Stimulated activated CD4-positive, alpha-beta T cell treated with anti-CD3 and anti-CD28 coated beads, Interleukin-15, amount 100 ng/mL, for 24 hours (primary cell): ENCODE measurements at places on chromosomes 2 and 18.

- no peak for DNase-seq
Observed at GRCh38 chr2:14781142-14781541, 148.6 kb downstream of the LRATD1 start.

DNA sequence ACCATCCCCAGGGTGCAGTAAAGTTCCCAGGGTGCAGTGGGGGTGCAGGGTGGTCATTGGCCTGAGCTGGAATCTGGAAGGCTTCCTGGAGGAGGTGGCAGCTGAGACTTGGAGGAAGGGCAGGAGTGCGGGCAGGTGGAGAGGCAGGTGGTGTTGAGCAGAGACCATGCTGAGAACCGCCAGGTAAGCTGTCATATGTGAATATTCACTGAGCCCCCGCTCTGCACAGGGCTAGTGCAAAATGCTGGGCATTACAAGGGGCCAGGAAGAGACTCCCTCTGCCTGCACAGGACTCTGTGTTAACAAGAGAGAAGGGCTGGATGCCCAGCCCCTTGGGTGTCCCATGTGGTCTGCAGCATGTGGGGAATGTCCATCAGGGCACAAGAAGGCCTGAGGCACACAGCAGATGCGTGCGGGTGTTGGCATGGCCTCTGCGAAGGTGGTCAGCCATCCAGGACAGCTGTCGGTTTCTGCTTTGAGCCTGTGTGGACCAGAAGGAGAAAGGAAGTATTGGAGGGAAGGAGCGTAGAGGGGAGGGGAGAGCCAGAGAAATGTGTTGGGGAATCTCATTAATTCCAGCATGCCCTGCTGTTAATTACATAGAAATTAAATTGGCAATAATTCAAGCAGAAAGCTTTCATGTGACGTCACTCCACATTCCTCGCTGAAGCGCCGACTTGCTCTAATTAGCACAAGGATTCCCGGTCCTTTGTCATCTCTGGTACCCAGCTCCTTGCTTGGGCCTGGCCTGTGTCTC lies 62.8 kb upstream of the OTOS start:
- no peak for DNase-seq

DNA sequence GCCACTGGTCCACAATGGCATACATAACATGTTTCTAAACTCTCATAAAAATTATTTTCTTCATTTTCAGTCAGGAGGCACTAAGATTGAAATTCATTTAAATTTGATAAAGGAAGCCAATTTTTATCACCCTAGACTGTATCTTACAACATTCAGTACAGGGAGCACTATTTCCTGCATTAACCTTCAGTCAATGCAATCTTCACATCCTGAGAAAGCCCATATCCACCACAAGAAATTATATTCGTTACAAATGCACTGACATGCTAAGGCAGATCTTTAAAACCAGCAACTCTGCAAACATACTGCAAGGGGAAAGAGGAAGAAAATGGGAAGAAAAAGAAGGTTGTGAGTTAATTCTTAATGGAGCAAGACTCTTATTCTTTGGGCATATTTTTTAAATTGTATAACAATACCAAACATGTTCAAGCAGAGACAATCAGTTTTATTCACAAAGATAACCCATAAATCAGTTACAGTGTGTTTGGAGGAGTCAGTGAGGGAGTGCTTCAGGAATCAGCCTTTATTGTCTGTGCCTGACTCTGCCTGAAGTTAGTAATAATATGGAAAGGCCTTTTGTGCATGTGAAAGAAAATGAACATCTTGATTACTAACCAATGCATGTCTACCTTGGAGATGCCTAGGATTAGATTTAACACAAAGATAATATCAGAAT lies 370.1 kb downstream of the FBXO15 start:
- DNase-seq, result no peak

GRCh38 chr18:49697757-49698524 lies 115.4 kb downstream of the ACAA2 start:
- no peak for DNase-seq

- DNase-seq, result no peak
Observed at GRCh38 chr2:180651596-180651995, 328.8 kb upstream of the UBE2E3 start.

- no peak for DNase-seq
Observed at GRCh38 chr18:58213440-58213839, 169.4 kb downstream of the NEDD4L start.

- no peak for DNase-seq
Observed at GRCh38 chr18:79692886-79693285, 13.3 kb downstream of the CTDP1 start.

DNA sequence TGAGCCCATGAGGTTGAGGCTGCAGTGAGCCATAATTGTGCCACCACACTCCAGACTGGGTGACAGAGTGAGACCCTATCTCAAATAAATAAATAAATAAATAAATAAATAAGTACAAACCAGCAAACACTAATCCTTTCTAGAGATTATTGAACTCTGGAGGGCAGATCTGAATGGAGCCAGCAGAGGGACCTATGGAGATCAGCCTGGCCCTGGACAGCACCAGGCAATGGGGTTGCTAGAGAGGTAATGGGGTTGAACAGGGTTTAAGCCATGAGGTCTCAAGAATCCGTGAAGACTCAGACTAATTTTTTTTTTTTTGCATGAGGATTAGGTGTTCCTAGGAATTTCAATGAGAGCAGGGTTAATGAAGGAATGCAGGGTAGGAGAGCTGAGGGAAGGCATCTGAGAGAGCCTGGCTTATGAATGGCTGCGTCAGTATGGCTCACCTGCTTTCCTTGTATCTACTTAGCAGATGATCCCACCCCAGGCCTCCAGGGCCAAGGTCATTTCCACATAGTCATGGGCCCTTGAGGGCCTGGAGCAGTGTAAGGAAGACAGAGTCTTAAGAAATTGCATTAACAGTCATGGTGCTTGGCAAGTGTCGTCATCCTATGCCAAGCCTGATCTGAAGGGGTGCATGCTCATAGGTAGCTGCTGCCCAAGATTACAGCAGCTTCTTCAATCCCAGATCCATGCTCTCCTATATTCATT lies 34.6 kb upstream of the IL37 start:
- no peak for DNase-seq

DNA sequence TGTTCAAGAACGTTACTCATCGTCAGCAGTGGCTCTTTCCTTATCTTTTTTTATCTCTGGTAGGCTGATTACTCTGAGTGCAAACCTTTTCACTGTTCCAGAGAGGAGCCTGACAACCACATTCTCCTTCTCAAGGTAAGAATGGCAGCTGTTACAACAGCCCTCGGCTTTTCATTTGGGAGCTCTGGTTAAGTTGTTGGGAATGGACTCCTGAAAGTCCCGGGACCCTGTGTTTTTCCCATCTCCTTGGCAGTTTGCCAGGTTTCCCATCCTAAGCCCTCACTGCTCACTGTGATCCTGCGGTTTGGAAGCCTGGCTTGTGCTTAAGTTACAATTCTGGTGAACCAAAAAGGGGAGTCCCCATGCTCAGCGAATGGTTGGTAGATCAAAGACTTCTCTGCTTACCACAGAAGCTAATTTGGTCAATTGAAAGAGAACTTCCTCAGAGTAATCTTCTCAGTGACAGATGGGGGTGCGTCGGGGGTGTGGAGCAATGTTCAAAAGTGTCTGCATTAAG lies 122.3 kb downstream of the LYPD6B start:
- peak; percentile 46 for DNase-seq

GRCh38 chr2:202628646-202629198 lies 6.0 kb upstream of the FAM117B start:
- no peak for DNase-seq

DNA sequence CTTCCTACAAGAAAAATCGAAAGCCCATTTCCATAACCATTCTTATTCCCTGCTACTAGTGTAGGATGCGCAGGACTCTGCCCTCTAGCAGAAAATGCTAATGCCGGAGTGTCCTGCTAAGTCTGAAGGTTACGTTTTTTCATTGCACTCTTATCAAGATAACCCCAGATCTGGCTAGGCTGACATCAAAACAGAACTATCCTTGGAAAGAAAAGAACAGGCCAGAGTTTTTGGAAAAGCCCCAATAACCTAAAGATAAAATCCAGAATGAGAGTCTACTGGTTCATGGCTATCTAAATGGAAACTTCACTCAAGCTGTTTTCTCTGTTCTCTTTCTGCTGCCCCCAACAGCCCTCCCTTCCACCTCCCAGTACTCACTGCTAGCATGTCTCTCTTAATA lies 913 bp downstream of the RNF152 start:
- DNase-seq, result no peak

DNA sequence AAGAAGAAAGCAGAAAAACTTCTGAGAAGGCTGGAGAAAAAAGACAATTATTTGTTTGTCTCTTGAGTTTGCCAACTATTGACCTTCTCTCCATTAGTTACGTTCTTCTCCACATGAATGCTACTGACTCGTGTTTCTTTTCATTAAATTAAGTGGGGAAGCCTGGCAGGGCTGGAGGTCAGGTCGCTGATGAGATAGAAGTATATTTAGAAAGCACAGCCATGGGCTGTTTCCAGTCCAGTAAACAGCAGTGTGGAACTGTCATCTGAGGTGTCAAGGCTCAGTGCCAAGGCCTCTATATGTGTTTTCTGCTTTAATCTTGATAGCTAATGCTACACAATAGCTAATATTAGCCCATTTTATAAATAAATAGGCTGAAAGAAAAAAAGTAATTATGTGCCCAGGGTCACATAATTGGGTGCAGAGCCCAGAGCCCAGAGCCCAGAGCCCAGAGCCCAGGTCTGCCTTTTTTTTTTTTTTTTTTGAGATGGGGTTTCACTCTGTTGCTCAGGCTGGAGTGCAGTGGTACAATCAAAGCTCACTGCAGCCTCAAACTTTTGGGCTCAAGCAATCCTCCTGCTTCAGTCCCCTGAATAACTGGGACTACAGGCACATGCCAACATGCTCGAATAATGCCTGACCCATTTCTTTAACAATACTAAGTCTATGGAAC lies 6.3 kb downstream of the MSGN1 start:
- no peak for DNase-seq

- no peak for DNase-seq
Observed at GRCh38 chr18:12086249-12086648, 7.4 kb upstream of the ANKRD62 start.

DNA sequence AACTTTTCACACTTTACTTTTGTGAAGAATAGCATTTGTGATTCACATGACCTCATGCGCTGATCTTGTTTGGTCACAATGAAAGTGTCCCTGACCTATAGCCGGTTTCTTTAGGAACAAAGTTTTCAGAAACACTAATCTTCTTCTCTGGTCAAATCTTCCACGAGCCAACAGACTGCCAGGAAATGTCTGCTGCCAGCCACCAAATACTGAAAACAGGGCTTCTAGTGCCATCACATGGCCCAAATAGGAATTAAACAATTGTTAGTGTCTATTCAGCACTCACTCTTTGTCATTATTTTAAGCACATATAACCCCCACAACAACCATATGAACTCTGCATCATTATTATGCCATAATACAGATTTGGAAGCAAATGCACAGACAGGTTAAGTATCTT lies 286.5 kb upstream of the SYT4 start:
- DNase-seq, result no peak

DNA sequence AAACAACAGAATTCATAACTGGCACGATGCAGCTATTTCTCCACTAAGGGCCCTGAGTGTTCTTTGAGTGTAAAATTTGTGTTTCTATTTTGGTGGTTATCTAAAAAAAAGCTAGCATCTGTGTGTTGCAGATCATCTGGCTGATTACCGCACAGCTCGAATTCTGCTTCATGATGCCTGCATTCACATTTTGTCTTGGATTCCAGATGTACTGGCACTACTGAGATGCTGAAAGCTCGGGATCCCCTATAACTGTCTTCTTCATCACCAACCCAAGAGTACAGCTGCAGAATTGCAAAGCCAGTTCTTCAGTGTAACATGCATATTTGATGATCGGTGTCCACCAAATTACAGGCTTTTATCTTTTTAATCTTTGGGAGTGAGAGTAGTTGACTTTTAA lies 51.6 kb upstream of the ZNF532 start:
- no peak for DNase-seq

DNA sequence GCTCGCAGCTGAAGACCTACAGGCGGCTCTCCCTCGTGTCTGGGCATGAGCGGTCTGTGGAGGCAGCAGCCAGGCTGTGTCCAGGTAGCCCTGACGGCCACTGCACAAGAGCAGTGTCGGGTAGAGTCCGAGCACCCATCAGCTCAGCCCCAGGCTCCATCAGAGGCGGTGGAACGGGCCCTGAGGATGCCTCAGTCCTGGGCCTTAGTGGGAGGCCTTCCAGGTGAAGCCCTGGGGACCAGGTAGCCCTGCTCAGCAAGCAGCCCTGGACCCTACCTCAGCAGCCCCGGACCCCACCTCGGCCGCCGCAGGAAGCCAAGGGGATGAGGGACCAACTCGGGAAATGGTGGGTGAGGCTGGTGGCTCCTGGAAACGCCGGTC lies 21.3 kb upstream of the KLF11 start:
- DNase-seq, result no peak

GRCh38 chr2:70036290-70036689 lies 51.0 kb upstream of the PCBP1 start:
- DNase-seq, result no peak

DNA sequence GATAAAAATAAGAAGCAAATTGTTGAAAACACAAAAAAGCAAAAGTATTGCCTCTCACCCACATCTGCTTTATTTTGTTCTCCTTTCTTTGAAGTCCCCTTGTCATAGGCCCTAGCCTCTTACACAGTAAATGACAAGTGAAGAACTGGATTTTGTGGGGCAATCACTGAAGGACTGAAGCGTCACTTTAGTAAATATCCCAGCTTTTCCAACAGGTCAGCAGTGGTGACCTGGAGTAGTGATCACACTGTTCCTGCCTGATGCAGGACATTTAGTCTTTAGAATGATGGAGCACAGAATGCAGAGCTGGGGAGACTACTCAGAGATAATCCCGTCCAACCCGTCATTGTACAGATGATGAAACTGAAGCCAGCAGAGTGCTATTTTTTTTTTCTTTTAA lies 28.1 kb upstream of the TDRD15 start:
- no peak for DNase-seq

DNA sequence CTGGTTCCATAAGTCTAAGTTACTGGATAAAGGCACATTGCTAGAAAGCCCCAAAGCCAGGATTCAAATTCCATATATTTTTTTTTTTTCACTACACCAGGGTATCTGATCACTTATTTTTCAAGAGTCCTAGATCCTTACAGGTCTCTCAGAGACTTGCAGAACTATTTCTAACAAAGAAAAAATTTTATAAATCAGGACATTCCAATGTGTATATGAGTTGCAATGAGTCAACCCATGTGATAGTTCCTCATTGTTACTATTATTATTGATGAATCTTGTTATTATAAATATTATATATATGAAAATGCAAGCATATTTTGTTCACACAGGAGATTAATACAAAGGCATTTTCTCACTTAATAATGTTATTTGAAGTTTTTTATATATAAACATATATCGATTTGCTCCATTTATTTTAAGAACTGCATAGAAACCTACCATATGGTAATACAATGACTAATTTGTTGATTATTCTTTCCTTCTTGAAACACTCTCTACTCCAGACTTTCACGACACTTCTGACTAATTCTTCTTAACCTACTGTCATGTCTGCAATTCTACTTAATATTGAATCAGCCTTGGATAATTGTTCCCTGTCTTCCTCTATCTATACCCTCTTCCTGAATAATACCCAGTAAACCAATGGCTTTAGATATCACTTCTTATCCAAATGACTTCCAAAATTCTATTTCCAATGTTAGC lies 968.4 kb upstream of the NRXN1 start:
- DNase-seq, result no peak
